CD4-positive, alpha-beta T cell treated with Interleukin-2 at 100 ng/mL for 4 hours (primary cell): ENCODE measurements at places on chromosomes 16 and 17.
A peak's percentile ranks its signal among the peaks of the same experiment; 100 is the strongest.

DNA sequence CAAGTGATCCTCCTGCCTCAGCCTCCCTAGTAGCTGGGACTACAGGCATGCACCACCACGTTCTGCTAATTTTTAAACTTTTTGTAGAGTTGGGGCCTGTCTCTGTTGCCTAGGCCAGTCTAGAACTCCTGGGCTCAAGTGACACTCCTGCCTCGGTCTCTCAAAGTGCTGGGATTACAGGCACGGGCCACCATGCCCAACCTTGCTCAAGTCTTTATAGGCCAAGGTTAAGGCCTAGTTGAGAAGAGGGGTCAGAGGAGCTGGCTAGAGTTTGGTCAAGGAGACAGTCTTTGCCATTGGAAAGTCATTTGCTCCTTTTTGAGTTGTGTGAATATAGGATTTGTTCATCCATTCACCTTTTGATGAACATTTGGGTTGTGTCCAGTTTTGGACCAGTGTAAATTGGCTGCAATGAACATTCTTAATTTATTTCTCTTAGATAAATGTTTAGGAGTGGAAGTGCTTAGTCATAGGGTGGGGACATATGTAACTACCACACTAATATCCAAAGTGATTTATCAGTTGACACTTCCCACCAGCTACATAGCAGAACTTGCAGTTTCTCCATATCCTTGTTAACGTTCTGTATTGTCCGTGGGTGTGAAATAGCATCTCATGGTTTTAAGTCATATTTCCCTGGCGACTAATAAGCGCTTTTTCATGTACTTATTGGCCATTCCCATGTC lies 30.7 kb upstream of the ARHGAP17 start:
- DNase-seq = no peak

DNA sequence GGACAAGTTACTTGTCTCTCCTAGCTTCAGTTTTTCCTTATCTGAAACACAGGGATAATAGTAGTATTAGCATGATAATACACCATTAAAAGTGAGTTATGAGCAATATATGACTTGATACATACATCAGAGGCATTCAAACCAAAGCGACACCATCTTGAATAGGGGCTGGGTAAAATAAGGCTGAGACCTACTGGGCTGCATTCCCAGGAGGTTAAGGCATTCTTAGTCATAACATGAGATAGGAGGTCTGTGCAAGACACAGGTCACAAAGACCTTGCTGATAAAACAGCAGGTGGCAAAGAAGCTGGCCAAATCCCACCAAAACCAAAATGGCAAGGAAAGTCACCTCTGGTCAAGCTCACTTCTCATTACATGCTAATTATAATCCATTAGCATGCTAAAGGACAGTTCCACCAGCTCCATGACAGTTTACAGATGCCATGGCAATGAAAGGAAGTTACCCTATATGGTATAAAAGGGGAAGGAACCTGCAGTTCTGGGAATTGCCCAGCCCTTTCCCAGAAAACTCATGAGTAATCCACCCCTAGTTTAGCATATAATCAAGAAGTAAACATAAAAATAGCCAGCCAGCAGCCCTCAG lies 37.2 kb upstream of the HS3ST3A1 start:
- no peak for DNase-seq

DNA sequence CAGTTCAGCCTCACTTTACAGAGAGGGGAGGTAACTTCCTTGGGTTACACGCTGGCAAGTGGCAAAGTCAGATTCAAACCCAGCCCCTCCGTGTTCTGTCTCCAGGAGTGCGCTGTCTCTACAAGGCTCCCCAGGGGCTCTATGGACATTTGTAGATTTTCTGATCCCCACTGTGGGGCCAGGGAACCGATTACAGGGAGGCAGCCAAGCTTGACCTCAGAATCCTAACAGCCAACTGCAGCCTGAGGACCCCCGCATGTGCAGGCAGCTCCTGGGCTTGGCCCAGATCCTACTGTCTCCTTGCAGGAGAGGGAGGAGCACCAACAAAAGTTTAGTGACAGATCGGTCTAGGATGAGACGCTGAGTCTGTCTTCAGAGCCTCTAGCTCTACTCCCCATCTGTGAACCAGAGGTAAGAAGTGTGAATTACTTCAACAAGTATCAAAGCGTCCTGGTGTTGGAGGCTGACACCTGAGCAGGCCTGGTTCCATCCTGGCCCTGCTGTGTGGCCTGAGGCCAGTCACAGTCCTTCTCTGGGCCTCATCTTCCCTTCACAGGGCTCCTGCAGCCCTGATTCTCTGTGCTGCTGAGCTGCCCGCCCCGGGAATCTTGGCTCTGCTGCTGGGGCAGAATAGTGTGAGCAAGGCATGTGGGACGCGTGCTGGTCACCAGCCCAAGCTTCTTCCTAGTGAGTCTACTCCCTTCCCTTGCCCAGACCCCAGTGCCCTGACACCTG lies 9.2 kb upstream of the NATD1 start:
- DNase-seq = no peak

GRCh38 chr16:15932939-15933338 lies 16.5 kb upstream of the ABCC1 start:
- no peak for DNase-seq

DNA sequence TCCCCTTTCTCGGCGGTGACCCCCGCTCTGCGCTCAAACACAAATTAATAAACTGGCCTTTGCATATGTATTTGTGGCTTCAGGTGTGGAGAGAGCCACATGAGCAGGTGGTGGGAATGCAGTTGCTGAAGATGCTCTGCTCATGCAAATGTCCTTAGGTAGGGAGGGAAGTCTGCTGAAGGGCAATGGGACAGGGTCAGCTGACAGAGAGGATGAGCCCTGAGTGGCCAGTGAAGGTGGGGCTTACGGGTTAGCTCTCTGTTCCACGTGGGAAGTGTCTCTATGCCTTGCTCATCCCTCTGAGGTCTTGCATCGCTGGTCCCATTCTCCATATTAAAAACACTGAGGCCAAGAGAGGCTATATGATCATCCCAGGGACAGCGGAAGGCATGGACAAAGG lies 74.2 kb upstream of the CCL1 start:
- no peak for DNase-seq

GRCh38 chr17:79423811-79424465 lies 186.9 kb downstream of the RBFOX3 start:
- DNase-seq = no peak

DNA sequence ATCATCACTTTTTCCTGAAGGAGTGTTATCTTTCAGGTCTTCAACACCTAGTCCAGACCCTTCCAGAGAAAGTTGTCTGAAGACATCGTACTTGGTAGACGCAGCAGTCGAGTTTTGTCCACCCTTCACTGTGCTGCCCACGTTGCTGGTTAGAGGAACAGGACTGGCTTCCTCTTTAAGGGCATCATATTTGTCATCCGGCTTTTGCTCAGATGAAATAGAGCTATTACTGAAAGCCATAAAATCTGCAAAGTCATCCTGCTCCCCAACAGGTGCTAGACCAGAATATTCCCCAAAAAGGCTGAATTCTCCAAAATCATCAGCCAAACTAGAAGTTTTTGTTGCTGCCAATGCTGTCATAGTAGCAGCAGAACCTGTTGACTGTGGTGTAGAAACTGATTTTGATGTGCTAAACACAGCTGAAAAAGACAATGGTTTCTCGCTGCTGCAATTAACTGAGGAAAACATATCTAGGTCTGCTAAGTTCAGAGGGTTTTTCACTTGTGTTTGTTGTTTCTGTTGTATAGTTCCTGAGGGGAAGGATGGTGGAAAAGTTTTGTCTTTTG lies 55.7 kb downstream of the SYNRG start:
- no peak for DNase-seq

- DNase-seq = no peak
Observed at GRCh38 chr17:39727556-39727955, 2.8 kb downstream of the MIEN1 start.

DNA sequence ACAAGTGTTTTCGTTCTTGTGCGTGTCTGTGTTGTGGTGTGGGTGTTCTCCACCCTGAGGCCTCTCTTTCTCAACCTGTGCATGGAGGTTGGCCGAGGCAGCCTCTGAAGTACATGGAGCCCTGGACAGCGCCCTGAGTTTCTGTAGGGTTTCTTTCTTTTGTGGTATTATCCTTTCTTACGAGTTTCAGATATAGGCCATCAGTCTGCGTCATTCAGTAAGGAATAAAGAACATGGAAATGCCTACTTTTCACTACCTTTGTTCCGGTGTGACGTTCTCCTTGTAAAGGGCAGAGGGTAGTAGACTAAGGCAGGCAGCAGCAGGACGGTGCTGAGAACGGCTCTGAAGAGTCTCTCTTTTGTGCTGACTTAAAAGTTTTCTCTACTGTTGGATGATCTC lies 18.6 kb downstream of the RAB11FIP3 start:
- DNase-seq = no peak

GRCh38 chr17:28563475-28563874 lies 7.8 kb downstream of the PIGS start:
- no peak for DNase-seq

DNA sequence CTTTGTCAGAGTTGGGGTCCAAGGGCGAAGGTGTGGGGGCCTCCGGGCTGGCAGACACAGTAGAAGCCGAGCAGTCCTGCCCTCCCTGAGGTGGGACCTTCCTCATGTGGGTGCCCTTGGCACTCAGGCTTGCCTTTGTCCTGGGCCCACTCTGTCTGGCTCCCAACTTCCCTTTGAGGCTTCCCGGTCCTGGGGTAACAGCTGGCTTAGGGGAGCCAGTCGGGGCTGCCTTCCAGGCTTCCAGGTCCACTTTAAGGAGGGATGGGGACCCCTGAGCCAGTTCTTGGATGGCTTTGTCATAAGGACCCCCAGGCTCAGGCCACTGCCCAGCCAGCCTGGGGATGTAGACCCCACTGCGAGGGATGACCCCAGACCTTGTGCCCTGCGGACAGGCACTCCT lies 7.8 kb downstream of the GAS2L2 start:
- no peak for DNase-seq

GRCh38 chr16:11485676-11486075 lies 101.0 kb downstream of the LITAF start:
- no peak for DNase-seq

GRCh38 chr17:80213643-80213975 lies 6.5 kb downstream of the SGSH start:
- DNase-seq = no peak

DNA sequence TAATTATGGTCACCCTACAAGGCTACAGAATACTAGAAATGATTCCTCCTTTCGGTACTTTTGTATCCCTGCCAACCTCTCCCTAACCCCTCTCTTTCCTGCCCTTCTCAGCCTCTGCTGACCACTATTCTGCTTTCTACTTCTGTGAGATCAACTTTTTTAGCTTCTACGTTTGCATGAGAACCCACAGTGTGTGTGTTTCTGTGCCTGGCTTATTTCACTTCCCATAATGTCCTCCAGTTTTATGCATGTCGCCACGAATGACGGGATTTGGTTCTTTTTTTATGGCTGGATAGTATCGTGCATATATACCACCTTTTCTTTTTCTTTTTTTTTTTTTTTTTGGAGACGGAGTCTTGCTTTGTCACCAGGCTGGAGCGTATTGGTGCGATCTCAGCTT lies 92.1 kb downstream of the RAP1GAP2 start:
- DNase-seq = no peak

- DNase-seq = no peak
Observed at GRCh38 chr16:20203272-20203671, 124.0 kb downstream of the GP2 start.

DNA sequence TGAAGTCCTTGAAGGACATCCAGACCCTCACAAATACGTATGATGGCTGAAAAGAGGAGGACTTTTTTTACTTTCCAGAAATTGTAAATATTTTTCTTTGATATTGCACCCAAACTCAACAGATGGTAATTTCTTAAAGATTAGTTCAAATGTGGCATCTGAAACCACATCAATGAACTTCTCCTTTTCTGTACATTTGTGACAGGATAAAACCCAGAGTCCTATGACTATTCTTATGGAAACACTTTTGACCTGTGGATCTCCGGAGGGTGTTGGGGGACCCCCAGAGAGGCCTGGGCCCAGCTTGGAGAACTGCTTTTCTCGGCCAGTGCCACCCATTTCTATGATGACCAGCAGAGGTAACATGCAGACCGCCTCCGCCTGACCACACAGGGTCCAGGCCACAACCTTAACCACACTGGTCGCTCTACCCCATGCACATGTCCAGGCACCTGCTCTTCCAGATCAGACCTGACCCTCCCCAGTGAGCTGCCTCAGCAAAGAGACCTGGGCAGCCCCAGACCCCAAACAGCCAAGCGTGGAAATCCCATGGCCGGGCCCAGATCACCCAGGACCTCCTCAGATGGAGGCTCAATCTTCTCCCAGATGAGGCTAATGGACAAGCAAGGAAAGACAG lies 22.7 kb downstream of the RPH3AL start:
- no peak for DNase-seq

GRCh38 chr16:2776500-2777139 lies 460 bp downstream of the ELOB start:
- no peak for DNase-seq

GRCh38 chr17:39753514-39754160 lies 15.9 kb downstream of the GRB7 start:
- peak; percentile 78 for DNase-seq

DNA sequence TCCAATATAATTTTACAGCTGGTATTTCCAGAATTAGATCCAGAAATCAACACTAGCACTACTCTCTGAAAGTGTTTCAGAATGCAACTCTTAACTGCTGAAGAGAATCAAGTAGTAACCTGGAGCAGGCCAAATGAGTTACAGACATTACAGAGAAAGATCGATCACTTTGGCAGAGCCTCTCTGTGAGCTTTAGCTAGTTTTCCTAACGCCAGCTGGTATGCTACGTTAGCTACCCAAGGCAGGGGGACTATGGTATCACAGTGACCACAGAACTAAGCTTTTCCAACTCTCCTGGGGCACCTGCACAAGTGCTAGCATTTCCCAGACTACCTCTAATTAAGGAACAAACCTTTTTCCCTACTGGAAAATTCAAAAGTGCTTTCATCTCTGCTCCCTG lies 30.4 kb downstream of the TRAF4 start:
- DNase-seq = no peak

DNA sequence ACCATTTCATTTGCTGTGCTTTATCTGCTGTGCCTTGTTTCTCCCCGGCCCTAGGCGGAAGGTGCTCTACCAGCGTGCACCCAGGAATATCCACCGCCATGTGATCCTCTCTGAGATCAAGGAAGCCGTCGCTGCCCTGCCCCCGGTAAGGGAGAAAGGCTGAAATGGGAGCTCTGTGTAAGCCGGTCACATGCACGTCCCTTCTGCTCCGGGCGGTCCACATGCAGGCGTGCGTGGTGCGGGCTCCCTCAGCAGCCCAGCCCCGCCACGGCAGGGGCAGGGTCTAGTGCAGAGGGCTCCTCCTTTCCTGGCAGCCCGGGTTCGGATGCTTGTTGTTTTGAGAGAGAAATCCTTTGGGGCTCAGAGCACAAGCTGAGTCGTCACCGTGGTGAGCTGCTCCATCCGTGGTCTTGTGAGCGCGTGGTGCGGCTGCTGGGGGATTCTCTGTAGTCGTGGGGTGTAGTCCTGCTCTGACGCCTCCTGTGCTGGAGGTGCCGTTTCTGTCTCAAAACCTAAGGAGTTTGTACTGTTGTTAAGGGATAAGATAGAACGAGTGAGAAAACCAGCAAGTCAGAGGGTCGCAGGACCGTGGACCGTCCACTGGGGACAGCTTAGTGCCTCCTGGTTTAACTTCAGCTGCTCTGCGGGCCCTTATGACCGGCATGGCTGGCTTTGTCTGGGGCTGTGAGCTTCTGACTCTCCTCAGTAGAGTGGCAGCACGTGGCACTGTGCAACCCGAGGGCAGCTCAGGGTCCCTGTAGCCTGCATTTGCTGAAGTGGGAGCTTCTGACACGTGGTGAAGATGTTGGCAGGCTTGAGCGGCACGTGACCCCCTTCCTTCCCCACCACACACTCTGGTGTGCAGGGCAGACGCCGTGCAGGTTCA lies 12.3 kb upstream of the MC1R start:
- no peak for DNase-seq
